CD4-positive, alpha-beta T cell treated with Interleukin-15 for 4 hours (primary cell): ENCODE measurements at places on chromosomes 6 and 20.

- no peak for DNase-seq
These were observed 32.2 kb downstream of the AHI1 start for GRCh38 chr6:135465307-135465706.

GRCh38 chr6:28729501-28730402, 194.0 kb downstream of the TRIM27 start:
- DNase-seq, result no peak

GRCh38 chr20:62210496-62210855, 9.6 kb downstream of the HRH3 start:
- no peak for DNase-seq

DNA sequence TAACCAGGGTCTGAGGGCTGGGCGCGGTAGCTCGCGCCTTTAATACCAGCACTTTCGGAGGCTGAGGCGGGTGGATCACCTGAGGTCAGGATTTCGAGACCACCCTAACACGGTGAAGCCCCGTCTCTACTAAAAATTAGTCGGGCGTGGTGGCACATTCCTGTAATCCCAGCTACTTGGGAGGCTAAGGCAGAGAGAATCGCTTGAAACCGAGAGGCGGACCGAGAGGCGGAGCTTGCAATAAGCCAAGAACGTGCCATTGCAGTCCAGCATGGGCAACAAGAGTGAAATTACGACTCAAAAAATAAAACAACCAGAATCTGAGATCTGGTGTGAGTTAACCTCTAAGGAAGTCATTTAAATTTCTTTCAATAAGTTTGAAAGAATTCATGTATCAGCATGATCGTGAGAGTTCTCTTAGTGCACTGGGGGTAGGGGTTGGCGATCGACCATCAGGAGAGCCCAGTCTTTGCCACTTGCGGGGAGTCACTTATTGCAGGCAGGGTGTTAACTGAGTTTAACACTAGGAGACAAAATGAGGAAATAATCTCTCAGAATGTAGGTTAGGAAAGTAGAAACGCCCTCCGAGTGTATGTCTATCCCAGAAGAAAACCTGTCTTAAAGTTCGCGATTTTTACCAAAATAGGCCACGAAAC, 206.5 kb upstream of the ZNF184 start:
- no peak for DNase-seq

- DNase-seq, result no peak
These were observed 78.3 kb downstream of the TBX18 start for GRCh38 chr6:84685983-84686584.

- DNase-seq, result no peak
These were observed 72.3 kb downstream of the RNGTT start for GRCh38 chr6:88890860-88891845.

DNA sequence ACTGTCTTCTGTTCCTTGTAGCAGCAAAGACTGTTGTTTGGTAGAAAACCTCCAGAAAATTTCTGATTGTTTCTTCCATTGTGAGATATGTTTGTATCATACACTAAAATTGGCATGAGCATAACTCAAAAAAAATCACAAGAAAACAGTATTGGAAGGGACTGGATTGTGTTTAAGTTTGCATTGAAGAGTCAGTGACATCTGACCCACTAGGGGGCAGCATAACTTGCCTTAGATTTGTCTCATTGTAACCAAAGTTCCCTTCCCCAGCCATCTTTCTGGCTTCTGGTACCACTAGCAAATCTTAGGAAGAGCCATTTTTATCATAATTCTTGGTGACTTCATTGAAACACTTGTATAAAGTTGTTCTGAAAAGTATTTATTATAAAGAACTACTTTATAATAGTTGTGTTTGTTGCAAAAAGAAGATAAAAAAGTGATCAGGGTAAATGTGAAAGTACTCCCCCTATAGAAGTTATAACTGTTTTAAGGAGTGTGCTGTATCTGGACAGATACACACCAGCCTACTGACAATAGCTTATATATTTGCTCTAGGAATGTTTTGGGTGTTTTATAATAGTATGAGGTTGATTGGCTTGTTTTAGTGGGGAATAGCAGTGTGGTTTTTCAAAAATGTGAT, 7.7 kb downstream of the CSTF1 start:
- peak; percentile 78 for DNase-seq

DNA sequence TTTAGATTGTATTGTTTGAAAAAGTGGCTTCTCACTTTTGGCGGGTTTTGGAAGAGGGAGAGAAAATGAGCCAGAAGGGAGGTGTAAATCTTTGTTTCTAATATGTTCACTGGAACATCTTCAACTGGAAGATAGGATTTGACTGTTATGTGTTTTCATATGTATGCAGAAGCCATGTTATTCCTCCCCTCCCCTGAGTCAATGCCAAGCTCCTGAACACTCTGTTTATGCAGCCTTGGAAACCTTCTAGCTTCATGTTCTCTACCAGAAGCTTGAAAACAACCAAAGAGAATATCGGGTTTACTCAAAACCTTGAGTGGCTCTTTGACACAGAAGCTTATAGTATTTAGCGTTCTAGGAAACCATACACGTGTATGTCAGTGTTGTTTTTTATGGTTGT, 279.1 kb downstream of the PRL start:
- no peak for DNase-seq

- peak; percentile 51 for DNase-seq
These were observed 1.3 kb upstream of the DNAH8 start for GRCh38 chr6:38713812-38714211.

DNA sequence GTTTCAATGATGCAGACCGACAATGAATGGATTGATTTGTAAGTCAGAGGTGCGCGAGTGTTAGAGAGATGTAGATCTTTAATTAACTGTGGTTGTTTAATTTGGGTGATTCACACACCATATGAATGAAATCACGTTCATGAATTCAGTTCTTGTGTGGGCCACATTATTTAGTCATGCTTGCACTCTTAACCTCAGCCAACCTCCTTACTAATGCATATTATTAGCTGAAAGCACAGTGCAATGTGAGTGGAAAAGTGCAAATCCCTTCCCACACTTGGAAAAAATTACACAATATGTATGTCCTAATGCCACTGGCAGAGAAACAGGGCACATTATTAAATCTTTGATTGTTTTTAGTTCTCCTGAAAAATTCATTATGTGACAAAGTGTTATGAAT, 512.5 kb downstream of the BCKDHB start:
- DNase-seq, result no peak

DNA sequence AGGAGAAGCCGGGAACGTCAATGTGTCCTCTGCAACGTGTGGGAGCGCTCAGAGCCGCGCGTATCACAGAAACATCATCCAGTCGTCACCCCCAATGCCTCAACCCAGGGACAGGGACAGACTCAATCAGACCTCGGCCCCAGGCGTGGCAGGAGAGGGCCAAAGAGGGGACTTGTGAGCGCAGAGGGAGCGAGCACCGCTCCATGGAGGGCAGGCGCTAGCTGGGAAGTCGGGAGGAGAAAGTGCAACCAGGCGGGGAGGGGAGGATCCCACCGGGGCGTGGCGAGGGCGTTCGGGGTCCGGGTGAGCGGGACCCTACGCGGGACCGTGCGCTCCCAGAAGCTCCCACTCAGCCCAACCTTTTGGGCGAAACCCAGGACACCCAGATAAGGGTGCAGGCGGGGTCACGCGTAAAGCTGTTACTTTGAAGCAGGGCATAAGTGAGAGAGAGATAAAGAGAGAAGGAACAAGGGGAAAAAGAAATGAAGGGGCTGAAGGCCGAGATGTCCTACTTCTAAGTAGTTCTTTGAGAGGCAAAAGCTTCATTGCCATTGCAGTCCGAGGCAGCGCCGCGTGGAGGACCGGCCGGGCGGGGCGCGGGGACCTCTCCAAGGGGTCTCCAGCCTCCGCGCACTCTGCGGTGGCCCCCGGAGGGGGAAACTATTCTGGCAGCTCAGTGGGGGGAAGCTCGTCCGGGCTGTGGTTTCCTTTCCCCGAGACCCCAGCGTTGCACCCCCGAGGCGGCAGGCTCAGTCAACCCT, 862 bp upstream of the SOBP start:
- DNase-seq, result no peak

GRCh38 chr6:133995296-133995695, 42.3 kb downstream of the TBPL1 start:
- no peak for DNase-seq

GRCh38 chr20:63381781-63382431, 20.8 kb upstream of the CHRNA4 start:
- peak; percentile 17 for DNase-seq

DNA sequence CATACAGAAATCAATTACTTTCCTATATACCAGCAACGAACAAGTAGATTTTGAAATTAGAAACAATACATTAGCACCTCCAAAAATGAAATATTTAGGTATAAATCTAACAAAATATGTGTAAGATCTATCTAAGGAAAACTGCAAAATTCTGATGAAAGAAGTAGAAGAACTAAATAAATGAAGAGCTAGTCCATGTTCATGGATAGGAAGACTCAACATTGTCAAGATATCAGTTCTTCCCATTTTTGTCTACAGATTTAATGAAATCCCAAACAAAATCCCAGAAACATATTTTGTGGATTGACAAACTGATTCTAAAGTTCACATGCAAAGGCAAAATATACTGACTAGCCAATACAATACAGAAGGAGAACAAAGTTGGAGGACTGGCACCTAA, 33.7 kb downstream of the PREP start:
- no peak for DNase-seq

- DNase-seq, result no peak
These were observed 21.5 kb upstream of the PBOV1 start for GRCh38 chr6:138239774-138240173.

- DNase-seq, result no peak
These were observed 36.6 kb downstream of the MGME1 start for GRCh38 chr20:18005170-18005989.

- DNase-seq, result no peak
These were observed 46.1 kb upstream of the ARFGEF2 start for GRCh38 chr20:48875233-48875913.

GRCh38 chr20:3777716-3778629, 3.3 kb downstream of the SPEF1 start:
- peak; percentile 38 for DNase-seq

DNA sequence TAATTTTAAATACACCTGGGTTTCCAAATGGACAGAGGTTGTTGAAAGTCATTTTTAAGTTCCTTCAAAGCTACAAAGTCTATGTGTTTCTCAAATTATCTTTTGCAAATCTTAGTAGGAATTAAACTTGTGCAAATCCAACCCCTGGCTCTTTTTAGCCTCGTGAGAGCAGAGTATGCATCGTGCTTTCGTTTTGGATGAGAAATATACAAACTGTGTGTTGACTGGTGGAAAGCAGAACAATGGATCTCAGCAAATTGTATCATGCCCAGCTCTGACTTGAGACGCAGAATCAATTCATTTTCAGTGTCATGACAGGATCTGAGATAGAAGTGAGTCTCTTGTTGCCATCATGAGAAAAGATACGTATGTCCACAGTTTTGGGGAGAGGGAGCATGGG, 542.4 kb upstream of the FLRT3 start:
- DNase-seq, result no peak

DNA sequence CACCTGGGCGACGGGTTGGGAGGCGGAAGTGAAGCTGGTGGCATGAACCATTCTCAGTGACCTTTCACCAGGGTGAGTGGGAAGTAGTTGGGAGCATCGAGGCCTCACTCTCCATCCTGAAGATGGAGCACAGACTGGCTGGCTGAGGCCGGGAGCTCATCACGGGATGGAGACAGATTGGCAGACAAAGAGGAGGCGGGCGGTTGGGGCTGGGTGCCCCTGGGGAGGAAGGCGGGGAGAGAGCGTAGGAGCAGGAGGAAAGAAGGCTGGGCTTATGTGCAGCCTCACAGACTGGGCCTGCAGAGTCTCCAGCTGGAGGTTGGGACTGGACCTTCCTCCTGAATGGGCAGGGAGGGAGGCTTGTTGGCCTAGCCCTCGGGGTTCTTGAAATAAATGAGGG, 44.2 kb upstream of the SCRT2 start:
- no peak for DNase-seq

GRCh38 chr6:109318328-109318876, 63.9 kb downstream of the CD164 start:
- DNase-seq, result no peak

DNA sequence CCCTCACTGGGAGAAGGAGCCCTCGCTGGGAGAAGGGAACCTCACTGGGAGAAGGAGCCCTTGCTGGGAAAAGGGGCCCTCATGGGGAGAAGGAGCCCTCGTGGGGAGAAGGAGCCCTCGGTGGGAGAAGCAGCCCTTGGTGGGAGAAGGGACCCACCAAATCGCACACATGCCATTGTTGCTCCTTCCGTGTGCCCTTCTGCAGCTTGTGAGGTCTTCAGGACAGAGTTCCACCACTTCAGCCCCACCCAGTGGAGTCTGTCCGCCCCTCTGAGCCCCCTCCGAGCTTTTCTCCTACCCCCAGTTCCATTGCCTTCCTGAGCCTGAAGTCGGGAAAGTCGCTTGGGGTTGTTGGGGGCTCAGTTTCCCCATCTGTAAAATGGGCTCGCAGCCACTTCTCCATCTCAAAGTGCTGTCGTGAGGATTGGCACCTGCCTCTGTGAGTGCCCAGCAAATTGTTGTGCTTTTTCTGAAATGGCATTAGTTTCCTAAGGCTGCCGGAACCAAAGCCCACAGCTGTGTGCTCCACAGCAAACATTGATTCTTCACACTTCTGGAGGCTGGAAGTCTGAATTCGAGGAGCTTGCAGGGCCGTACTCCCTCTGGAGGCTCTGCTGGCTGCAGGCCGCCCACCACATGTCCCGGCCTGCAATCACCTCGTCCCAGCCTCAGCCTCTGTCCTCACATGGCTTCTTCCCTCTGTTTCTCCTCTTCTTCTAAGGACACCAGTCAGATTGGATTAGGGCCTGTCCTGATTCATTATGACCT, 124.7 kb upstream of the PMEPA1 start:
- DNase-seq, result no peak

DNA sequence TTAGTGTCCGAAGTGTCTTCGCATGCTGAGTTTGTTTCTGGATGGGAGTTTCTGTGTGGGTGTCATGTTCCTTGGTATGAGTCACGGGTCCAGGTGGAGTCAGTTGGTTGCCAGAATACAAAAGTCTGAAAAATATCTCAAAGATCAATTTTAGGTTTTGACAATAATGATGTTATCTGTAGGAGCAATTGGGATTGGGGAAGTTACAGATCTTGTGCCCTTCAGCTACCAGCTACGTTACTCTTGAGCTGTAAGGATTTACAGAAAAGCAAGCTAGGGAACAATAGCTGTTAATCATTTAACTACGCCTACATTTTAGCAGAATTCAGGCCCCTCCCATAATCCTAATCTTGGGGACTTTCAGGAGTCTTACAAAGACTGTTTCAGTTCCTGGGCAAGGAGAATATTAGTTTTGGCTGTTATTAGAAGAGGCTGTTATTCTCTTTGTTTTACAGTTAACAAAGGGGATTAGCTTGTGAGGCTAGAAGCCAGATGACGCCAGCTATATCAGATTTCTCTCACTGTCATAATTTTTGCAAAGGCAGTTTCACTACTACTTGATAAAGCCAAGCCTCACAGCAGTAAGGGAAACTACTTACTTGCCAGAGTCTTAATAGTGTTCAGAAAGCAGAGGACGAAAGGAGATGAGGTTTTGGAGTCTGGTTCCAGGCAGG, 15.4 kb upstream of the SLC22A16 start:
- DNase-seq, result no peak

- no peak for DNase-seq
These were observed 13.4 kb downstream of the DCBLD1 start for GRCh38 chr6:117495869-117496268.

GRCh38 chr6:47135772-47136171, 93.6 kb upstream of the ADGRF1 start:
- no peak for DNase-seq

GRCh38 chr6:122736616-122737015, 42.9 kb upstream of the FABP7 start:
- DNase-seq, result no peak
